Lung microvascular endothelial cell (primary cell): ENCODE measurements at places on chromosomes 5 and 9. TPM values are rescaled to one million over a fixed set of nuclear protein-coding genes. Genes with fewer than 3 reads are reported as not detected.

SPAG8 gene
- total RNA-seq = not detected in 2 replicates

SPATA31E1 gene
- not detected in 2 replicates for total RNA-seq

PCDHGA9 gene
- total RNA-seq = 0.87 and 2.2 TPM in 2 replicates

SFXN1 gene
- total RNA-seq = 36.3 and 41.2 TPM in 2 replicates

GRCh38 chr5:56673171-56673570 is 142.2 kb upstream of the MAP3K1 start:
- no peak for DNase-seq

DNA sequence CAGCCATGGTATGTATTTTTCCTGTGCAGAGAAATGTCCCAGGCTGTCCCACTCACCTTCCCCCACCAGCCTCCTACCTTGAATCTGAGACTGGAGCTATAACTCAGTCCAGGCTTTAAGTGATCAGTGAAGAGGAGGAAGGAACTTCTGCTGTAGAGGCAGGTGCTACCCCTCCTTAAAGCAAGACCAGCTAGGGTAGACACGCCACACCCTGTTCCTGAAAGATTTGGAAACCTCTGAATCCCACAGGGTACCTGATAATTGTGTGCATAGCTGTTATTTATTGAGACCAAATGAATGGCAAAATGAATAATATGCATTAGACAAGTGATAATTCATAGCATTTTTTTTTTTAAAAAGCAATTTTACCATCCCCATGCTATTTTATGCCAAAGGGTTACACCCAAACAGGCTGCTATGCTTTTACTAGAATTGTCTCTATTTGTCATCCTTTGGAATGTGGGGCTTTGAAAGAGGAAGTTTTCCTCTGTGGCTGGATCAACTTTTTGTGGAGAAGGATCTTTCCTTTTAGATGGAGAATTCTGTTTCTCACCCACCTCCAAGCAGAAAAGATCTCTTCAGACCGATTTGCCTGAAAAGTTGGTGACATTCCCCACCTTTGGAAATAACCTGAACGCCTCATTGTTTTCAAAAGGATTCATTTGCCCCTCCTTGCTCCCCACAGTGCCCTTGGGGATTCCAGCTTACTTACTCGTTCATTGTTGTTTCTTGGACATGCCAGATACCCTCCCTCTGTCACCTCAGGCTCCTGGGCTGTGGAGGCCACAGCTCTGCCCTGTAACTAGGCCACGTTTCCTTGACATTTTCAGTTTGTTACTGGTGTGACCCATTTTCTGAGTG is 248.7 kb downstream of the NR3C1 start:
- no peak for DNase-seq

DNA sequence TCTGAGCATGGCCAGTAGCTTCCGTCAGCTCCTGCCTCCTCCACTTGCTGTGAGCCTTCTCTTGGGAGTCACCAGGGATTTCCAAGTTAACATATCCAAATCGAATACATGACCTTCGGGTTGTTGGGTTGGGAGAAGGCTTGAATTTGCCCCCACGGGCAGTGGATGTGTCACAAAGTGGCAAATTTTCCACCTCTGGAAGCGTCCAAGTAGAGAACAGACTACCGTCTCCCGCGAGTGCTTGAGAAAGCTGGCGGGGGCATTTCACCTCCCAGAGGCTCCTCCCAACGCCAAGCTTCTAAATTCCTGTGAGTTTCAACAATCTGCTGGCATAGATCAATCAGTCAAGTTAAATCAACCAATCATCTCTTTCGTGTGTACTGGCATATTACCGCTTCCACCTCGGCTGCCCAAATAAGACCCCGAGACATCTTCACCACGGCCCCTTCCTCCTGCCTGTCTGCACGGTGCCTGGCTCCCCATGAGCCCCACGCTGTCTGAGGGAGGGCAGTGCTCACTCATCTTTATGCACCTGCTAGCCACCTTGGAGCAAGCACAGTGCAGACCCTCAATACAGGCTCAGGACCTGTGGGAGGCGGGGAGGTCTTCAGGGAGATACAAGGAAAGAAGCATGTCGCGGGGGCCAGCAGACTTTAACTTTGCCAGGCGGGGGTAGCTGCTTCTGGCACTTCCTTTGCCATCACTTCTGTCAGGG is 79.1 kb downstream of the MRPL36 start:
- DNase-seq = no peak
